Glutamatergic neuron (in vitro differentiated cells): ENCODE measurements at places on chromosomes 6 and 20. TPM values are rescaled to one million over a fixed set of nuclear protein-coding genes. Genes with fewer than 3 reads are reported as not detected.
A peak's percentile ranks its signal among the peaks of the same experiment; 100 is the strongest.

The GATA5 gene
- total RNA-seq: 1.3 TPM

The C20orf141 gene
- not detected for total RNA-seq

DNA sequence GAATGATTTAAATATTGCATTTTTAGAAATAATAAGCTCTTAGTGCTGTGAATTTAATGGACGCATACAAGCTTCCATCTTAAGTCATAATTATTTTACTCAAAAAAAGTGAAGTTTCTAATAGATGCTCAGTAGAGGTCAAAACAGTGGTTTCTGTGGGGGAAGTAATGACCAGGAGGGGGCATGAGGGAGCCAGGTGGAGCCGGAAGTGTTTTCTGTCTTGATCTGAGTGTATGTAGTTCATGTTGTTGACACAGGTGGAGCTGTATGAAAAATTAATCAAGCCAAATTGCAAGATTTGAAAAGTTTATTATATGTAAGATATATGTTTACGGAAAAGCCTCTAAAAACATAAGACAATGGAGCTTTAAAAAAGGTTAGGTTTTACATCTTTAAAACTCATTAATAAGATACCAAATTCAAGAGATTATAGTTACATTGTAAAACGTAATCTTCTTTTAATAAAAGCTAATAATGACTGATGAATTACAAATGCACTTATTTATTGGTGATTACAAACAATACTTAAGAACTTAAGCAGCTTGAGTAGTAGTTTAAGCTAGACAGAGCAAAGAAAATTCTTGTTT lies 68.0 kb downstream of the PLAGL1 start:
- peak; percentile 50 for DNase-seq

The KCNK15 gene
- 0.22 TPM for total RNA-seq

DNA sequence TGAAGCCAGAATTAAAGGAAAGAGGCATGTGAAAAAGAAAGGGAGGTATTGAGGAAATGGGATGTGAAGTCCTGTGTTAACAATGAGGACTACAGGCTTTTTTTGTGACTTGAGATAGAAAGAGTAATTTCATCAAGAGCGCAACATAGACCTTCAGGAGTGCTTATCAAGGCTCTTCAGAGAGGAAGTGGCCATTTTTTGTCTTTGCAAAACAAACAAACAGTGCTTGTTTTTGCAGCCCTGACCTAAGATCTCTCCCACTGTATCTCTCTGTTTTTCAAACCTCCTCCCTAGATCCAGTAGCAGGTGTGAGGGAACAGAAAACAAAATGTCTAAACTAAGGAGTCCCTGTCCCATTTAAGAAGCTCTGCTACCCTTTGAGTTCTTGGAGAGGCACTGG lies 710.3 kb upstream of the MARCKS start:
- no peak for DNase-seq

DNA sequence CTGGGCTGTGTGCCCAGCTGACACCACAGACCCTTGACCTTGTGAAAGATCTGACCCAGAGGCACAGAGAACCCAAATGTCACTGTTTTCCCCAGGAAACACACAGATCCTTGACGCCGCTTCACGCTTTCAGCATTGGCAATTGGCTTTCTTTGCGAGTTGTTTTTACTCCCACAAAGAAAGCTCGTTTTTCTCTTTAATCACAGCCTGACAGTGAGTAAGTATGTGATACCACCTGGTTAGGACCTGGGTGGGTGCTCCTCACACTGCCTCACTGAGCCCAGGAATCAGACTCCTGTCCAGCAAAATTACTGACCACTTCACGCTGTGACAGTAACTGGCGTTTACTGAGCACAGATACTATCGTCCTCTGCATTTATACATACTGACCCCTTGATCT lies 13.0 kb downstream of the RPL10A start:
- DNase-seq: no peak

- DNase-seq: no peak
Measured at GRCh38 chr6:54222217-54222616, 86.0 kb upstream of the TINAG start.

GRCh38 chr6:22716721-22717120 lies 147.4 kb downstream of the HDGFL1 start:
- no peak for DNase-seq

The KCNB1 gene
- 3.1 TPM for total RNA-seq

GRCh38 chr6:143842461-143842901 lies 657 bp upstream of the LTV1 start:
- DNase-seq: no peak

DNA sequence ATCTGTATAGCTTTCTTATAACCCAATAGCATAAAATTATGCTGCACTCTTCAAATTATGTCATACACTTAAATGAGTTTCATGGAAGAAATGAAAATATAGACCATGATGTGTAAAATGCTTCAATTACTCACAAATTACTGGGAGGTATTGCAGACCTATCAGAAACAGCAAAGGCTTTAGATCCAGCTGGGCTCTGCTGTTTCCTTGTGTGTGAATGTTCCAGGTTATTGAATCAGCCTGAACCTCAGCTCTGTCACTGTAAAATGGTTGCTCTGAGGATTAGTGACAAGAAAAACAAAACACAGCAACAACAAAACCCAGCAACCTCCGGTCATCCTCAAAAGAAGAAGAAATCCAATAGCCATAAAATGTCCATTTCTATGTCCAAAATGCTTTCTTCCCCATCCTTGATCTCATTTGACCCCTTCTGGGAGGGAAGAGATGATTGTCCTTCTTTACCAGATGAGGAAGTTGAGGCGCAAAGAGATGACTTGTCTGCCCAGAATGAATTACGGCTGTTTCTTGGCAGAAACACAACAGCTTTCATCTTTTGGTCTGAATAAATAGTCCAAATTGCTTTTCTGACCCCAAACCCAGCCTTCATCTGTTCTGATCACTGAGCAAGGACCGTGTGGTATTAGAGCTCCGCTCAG lies 42.2 kb upstream of the TGM6 start:
- no peak for DNase-seq

- DNase-seq: no peak
Measured at GRCh38 chr6:52213127-52213526, 27.0 kb downstream of the IL17A start.

The NNAT gene
- total RNA-seq: 1,047 TPM

DNA sequence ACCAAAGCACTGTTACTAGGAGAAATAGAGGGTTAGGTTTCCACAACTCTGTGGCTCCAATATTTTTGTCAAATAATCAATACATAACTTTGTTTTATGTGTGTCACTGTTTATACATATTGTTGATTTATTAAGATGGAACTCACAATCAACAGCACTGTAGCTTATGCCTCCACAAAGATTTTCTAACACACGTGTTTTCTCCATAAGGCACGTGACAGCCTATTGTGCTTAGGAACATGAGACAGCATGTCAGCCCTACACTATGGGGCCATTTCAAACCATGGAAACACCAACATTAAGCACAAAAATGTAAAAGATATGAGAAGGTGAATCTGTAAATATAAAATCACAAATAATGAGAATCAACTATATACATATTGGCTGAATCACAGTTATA lies 127.0 kb downstream of the PAK5 start:
- no peak for DNase-seq

DNA sequence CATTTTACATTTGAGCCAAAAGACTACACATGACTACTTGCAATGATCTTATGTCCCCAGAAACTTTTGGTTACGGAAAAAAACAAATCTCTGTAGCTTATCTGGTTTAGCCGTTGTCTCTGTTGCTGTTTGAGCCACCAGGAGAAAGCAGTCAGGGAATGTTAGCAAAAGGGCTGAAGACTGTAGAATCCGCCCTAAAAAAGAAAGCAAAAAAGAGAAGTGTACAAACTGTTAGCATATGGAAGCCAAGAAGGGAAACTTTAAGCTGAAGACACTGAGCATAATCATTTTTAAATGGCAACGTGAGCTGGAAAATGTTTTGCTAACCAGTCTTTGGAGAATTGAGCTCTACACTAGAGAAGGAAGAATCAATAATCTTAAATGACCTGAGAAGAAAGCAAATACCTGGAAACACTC lies 69.9 kb upstream of the MYLIP start:
- DNase-seq: no peak

The CDH22 gene
- 7.9 TPM for total RNA-seq

DNA sequence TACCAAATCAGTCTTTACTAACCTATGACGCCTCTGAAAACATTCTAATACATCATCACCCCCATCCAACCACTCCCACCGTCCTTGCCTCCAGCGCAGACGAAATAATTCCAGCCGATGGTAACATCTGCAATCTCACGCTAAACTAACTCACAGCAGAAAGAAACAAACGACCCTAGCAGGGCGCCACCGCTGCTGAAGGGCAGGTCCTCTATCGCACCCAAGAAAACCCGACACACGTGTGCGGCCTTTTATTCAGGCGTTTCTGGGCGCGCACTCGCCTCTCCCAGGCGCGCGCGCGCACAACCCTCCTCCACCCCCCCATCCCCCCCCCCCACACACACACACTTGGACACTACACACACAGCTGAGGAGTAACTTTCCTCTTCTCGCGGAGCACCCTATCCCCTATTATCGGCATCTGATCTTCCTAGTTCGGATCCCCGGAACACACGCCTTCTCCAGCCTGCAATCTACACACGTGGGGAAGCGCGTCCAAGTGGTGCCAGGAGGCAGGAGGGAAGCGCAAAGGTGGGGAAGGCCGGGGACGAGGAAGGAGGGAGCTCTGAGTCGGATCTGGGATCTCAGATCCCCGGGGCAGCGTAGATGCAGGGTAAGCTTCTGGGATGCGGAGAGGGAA lies 1.4 kb downstream of the GFOD1 start:
- DNase-seq: peak; percentile 33

DNA sequence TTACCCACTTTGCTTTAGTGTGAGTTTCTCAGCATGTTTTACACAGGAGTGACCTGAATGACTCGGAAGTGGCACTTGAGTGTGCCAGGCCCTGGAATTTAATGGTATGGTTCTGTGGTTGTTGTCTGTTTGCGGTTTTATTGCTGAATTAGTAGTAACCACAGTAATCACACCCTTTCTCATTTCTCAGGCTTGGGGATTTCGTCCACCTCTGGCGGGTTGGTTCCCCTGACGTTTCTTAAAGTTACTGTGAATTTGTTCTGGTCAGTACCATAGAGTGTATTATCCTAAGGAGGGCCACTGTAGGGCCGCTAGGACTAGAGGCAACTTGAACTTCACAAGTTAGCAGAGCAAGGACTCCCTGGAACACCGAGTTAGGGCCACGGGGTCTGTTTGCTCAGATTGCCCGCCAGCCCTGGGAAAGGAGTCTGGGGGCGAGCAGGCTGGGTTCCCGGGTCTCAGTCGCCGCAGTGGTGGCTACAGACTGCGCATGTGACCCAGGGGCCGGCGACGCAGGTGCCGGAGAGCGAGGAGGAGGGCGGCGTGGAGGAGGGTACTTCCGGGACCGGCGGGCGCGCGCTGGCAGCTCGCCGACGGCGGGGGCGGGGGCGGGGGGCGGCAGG lies 546 bp upstream of the KLHL32 start:
- DNase-seq: no peak

DNA sequence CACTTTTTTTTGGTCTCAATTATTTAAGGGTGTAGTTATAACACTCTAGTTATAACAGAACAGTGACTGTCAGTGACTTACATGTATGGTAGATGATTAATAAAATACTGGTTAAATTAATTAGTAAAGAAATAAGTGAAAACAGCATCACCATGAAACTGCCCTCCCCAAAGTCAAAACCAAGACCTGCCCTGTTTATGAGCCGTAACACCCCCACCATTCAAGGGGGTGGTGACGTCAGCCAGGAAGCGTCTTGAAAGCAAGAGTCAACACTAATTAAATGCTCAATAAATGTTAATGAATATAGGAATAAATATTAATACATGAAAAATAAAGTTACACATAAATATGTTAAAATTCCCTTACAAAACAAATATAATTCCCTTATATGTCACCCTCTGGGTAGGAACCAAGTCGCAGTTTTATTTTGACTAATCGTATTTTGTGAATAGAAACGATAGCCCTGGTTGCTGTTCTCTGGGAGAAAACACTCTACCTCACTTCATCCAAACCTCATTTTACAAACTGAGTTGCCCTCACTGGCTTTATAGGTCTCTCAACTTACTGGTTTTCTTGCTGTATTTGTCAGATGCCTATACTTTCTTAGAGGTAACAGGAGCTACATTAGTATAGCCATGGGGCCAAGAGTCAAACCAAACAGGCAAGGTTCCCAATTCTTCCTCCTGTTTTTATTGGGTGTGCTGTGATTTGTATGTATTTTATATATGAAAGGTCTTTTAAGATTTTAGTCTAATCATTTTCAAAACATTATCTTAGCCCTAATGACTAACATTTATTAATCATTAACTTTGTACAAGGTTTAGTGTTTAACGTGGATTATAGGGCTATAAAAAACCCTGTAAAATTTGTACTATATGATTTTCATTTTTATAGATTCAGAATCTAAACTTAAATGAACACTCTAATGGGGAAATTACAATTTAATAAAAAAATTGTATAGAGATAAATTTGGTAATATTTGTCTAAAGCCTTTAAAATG lies 227.9 kb upstream of the IRAK1BP1 start:
- no peak for DNase-seq

GRCh38 chr6:43699564-43700186 lies 12.1 kb upstream of the MRPS18A start:
- DNase-seq: no peak

DNA sequence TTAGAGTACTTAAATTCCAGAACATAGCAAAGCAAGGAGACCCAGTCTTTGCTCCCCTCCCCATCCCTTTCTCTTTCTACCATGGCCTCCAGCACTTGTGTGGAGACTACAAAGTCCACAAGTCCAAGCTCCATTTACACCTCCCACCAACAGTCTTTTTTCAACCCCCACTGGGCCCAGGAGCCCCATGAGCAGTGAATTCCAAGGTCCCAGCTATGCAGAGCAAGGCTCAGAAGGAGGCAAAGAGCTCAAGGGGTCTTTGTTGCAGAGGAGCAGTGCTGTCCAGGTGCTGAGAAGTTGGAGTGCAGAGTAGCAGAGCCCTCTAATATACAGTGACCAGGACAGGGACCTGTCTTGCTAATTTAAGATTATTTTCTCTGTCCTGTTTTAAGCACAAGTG lies 9.0 kb downstream of the PAK5 start:
- no peak for DNase-seq

The SLCO4A1 gene
- 26.5 TPM for total RNA-seq

- no peak for DNase-seq
Measured at GRCh38 chr6:127302728-127303660, 36.3 kb downstream of the RNF146 start.

DNA sequence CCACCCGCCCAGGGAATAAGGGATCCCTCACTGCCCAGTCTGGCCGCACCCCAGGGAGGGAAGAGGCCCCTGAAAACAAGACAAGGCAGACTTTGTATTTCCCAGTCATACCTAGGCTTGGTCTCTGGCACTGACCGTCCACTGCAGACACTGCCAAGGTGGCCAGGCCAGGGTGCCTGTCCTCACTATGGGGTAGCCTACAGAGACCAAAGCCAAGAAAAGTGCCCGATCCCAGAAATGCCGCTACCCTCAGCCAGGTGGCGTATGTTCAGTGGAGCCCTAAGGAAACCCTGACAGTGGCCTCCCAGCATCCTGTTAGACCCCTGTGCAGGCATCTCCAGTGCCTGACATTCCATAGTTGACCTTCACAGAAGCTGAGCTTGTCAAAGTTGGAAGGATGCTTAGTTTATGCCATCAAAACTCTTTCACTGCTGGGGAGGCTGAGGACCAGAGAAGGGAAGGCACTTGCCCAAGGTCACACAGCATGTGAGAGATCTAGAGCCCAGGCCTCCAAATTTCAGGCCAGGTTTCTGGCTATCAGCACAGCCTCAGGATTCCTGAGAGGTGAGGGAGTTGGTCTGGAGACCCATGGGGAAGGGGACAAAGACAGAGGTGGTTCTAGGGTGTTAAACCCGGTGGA lies 2.5 kb downstream of the SCRT2 start:
- DNase-seq: peak; percentile 51

The C20orf204 gene
- 3.9 TPM for total RNA-seq

GRCh38 chr6:106997392-106998158 lies 23.0 kb upstream of the CD24 start:
- DNase-seq: peak; percentile 76
